ENCODE measurements at places on chromosomes 12 and 14.

DNA sequence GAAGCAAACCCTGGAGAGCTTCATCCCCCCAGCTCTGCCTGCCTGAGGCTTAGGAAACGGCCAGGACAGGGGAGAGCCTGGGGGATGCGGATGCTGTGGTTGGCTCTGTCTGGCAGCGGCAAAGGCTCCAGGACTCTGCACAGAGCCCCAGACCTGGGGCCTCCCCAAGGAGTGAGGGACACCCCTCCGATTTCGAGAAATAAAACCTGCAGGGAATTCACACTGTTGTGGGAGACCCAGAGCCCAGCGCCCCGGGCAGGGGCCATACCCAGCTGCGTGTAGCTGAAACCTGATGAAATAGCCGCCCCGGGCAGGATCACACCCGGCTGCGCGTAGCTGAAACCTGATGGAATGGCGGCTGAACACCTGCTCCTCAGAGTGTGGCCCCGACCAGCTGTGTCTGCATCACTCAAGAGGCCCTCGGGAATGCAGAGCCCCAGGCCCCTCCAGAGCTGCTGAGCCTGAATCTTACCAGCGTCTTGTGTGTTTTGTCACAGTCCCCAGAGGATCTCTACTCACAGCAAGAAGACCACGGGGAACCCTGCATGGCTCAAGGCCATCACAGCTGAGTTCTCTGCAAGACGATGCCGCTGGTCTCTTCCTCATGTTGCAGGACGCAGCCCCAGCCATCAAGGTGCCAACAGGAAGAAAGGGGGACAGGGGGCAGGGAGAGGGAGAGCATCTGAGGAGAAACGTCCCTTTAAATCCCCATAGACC is 46.5 kb upstream of the GALNT9 start:
- DNase-seq: no peak

GRCh38 chr12:50934371-50934851 is 17.9 kb upstream of the HIGD1C start:
- no peak for DNase-seq

GRCh38 chr12:25041006-25041741 is 92.3 kb upstream of the BCAT1 start:
- DNase-seq: no peak

GRCh38 chr12:14810953-14811483 is 3.0 kb downstream of the SMCO3 start:
- no peak for DNase-seq

- DNase-seq: no peak
Measured at GRCh38 chr12:94150240-94151121, 2.1 kb downstream of the PLXNC1 start.

- no peak for DNase-seq
Measured at GRCh38 chr14:21498540-21499526, 12.3 kb downstream of the METTL3 start.

GRCh38 chr14:84483072-84483420 is 1046.9 kb upstream of the FLRT2 start:
- DNase-seq: no peak

- no peak for DNase-seq
Measured at GRCh38 chr14:74977901-74978385, 22.5 kb upstream of the PGF start.

DNA sequence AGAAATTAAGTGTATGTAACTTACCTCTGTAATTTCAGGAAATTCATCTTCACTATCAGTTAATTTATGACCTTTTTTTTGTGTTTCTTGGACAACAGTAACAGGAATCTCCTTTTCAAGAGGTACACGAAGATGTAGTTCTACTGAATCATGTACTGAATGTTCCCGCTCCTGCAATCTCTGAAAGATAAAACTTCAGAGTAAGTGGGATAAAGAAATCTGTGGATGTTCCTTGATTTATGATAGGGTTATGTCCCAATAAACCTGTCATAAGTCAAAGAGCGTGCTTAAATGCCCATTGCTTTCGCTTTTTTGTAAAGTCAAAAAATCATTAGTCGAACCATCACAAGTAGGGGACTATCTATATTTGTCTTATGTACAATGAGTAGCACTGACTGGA is 40.8 kb downstream of the SENP1 start:
- DNase-seq: no peak

All from activated CD8-positive, alpha-beta memory T cell treated with anti-CD3 and anti-CD28 coated beads for 1 hour (primary cell).